AG04449 (cell line): ENCODE measurements at places on chromosomes 12 and 14.

- no peak for DNase-seq
Measured at GRCh38 chr14:38044710-38045109, 163.0 kb upstream of the SSTR1 start.

GRCh38 chr14:102610968-102611811 lies 18.7 kb downstream of the RCOR1 start:
- no peak for DNase-seq

DNA sequence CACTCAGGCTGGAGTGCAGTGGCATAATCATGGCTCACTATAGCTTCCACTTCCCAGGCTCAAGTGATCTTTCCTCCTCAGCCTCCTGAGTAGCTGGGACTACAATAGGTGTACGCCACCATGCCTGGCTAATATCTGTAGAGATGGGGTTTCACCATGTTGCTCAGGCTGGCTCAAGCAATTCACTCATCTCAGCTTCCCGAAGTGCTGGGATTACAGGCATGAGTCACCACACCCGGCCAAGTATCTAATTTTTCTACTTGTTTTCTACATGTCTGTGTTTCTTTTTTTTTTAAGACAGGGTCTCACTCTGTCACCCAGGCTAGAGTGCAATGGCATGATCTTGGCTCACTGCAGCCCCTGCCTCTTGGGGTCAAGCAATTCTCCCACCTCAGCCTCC lies 119.7 kb upstream of the MED13L start:
- no peak for DNase-seq

DNA sequence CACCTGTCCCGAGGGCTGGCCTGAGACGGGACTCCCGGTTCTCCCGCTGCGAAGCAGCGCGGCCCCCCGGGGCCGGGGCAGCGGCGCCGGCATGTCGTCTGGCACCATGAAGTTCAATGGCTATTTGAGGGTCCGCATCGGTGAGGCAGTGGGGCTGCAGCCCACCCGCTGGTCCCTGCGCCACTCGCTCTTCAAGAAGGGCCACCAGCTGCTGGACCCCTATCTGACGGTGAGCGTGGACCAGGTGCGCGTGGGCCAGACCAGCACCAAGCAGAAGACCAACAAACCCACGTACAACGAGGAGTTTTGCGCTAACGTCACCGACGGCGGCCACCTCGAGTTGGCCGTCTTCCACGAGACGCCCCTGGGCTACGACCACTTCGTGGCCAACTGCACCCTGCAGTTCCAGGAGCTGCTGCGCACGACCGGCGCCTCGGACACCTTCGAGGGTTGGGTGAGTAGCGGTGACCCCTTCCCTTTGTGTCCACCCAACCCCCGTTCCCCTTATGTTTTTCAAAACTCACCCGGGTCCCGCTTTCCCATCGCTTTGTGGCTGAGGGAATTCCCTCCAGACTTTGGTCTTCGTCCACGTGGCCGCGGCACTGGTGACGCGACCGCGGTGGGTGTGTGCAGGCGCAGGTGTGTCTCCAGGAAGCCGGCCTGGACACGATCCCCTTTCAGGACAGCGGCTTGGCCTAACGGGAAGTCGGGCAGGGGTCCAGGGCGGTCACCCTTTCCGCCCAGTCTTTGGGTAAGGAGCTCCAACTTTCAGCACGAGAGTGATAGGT lies 826 bp downstream of the PRKCH start:
- no peak for DNase-seq

- DNase-seq, result no peak
Measured at GRCh38 chr14:104843006-104843405, 22.1 kb upstream of the CEP170B start.

GRCh38 chr14:28001002-28001401 lies 765.6 kb upstream of the FOXG1 start:
- no peak for DNase-seq

GRCh38 chr12:12819221-12819620 lies 6.1 kb downstream of the DDX47 start:
- no peak for DNase-seq

GRCh38 chr14:90388437-90388836 lies 8.4 kb upstream of the CALM1 start:
- DNase-seq, result no peak

DNA sequence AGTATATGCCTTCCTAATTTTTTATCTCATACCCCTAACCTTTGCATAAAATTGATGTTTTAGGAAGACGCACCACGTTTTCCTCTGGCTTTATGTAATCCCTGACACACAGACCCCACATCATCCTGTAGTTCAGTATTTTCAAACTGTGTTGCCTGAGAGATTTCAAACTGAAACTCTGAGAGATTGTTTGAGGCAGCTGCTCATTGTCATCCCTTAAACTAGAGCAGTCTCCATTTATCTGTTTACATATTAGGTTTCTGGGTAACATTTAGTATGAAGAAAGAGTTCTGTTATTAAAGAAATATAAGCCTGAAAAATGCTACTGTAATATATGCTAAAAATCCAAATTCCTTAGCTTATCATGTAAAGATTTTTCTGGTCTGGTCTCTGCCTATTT lies 24.3 kb downstream of the MNAT1 start:
- DNase-seq, result no peak

DNA sequence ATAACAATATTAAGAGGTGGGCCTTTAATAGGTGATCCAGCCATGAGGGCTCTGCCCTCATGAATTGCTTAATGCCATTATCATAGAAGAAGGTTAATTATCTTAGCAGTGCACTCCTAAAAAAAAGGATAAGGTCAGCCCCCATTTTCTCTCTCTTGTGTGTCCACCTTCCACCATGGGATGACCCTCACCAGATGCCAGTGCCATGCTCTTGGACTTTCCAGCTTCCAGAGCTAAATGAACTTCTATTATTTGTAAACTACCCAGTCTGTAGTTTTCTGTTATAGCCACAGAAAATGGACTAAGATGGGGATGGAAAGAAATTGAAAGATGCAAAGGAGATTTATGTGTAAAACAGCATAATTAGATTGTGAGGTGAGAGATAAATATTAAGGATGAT lies 125.4 kb downstream of the FOXA1 start:
- DNase-seq, result no peak

DNA sequence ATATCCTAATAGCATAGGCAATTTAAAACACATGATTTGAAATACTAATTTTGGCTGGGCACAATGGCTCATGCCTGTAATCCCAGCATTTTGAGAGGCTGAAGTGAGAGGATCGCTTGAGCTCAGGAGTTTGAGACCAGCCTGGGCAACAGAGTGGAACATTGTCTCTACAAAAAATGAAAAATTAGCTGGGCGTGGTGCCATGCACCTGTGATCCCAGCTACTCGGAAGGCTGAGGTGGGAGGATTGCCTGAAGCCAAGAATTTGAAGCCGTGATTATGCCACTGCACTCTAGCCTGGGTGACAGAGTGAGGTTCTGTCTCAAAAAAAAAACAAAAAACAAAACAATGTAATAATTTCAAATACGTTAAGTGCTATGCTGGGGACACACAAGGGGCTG lies 83.3 kb downstream of the SSPN start:
- no peak for DNase-seq

DNA sequence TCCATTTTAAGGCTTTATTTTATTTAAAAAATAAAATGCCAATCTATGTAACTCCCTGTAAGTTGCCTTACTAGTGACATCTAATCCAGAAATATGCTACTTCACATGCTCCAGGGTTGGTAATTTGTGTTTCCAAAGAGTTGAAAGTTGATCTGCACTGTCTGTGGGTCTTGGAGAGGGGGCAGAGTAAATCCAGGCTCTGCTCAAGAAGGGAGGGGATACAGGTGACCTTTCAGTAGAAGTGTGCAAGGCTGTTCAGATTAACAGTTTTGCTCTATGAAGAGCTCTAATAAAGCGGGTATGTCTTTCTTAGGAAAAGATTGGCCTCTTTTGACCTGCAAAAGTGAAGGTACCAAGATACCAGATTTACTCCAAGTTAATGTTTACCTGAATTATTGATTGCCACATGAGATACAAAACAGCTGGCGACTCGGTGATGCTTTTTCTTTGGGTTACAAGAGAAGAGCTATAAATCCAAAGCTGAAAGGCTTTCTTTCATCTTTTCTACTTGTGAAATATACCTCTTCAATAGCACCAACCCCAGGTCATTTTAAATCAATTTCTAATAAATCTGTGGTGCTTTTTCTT lies 75.6 kb upstream of the FLRT2 start:
- DNase-seq, result no peak
